Hindlimb muscle (tissue), 1 donor: ENCODE measurements at places on chromosomes 1 and 21. TPM values are rescaled to one million over a fixed set of nuclear protein-coding genes. Genes with fewer than 3 reads are reported as not detected.

GRCh38 chr1:9181990-9182783 lies 52.4 kb upstream of the H6PD start:
- no peak for DNase-seq

DNA sequence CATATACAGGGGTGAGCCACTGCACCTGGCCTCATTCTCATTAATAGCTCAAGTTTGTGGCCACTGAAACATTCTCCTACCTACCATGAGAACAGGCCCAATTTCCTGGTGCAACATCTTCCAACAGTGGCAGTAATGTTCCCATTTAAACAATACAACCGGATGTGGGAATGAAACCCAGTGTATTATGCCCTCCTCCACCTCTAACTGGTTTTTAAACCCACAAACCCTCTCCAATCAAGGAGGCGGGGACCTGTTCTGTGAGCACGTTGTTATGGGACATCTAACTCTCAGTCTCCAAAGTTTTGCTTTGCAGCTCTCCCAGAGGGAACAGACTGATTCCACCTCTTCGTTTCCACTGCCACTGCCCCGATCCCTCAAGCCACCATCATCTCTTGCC lies 2.6 kb downstream of the CTNNBIP1 start:
- no peak for DNase-seq

- DNase-seq, result no peak
Measured at GRCh38 chr1:100720101-100720500, 559 bp downstream of the VCAM1 start.

- DNase-seq, result no peak
Measured at GRCh38 chr1:7384679-7385078, 386.4 kb upstream of the VAMP3 start.

DNA sequence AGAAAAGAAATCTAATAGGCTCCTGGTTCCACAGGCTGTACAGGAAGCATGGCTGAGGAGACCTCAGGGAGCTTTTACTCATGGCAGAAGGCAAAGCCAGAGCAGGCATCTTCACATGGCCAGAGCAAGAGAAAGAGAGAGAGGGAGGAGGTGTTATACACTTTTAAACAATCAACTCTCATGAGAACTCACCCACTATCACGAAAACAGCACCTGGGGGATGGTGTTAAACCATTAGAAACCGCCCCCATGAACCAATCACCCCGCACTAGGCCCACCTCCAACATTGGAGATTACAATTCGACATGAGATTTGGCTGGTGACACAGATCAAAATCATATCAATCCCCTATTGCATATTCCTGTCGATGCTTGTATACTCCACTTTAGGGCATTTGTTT lies 93.5 kb downstream of the MRPL39 start:
- DNase-seq, result no peak

DNA sequence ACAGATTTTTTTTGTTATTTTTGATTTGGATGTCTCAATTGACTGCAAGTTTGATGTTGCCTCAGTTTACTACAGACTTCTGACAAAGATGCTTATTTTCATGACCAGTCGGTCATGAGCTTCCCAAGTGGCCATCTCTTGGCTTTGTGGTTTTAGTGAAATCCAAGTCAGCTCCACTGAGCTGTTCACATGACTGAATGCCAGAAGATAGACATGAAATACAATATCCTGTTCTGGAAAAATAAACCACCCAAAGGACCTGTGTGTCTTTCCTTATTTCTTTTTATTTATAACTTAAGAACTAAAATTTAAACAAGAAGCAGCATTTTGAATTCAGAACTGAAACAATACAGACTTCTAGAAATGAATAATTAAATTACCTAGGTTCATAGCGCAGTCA lies 89.3 kb downstream of the HMCN1 start:
- no peak for DNase-seq

DNA sequence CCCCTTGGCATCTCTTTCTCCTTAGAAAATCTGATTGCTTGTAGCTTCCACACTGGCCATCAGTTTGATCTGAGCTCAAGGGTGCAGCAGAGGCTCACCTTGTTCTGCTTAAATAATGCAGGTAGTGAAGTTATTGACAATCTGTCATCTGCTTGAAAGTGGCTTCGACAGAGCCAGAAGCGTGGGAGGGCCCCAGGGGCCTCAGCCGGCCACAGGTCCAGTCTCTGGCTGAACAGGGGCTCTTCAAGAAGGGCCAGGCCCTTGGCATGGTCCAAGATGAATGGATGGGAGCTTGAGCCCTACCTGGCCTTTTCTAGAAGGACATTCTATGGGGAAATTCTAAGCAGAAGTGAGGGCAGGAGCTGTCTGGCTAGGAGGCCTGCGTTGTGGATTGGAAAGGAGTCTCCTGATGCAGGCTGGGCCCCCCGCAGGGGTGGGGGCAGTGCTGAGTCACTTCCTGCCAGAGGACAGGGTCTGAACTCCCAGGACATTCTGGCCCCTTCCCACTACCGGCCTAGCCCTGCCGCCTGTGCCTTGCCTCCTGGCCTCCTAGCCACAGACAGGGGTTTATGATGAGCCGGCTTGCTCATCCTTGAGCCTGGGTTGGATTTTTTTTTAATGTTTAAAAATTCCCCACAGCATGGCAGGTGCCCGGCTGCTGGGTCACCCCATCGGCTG lies 162.3 kb upstream of the VAMP3 start:
- DNase-seq, result no peak

GRCh38 chr1:1403653-1404052 lies 3.4 kb downstream of the MRPL20 start:
- no peak for DNase-seq

GRCh38 chr1:158153179-158153578 lies 27.5 kb upstream of the CD1D start:
- no peak for DNase-seq

TMEM35B gene
- polyA plus RNA-seq, result 17.7 TPM
